Vagina (tissue), 2 donors: ENCODE measurements at places on chromosomes 16 and 17. TPM values are rescaled to one million over a fixed set of nuclear protein-coding genes. Genes with fewer than 3 reads are reported as not detected.

DNA sequence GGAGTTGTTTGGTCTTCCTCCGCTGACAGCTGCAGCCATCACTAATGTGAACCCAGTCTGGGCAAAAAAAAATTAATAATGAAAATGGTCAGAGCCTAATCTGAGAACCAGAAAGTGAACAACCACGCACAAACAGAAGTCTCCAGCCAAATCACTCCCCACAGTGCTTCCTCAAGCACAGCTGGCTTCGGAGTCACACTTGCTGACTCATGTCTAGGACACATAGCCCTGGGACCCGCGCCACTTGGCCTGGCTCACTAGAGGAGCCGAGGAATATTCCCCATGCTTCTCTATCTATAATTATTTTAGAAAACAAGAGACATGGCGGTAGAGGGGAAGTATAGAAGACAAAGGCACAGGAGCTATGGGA lies 109.1 kb downstream of the ZFHX3 start:
- DNase-seq: no peak

Gene TMEM114
- not detected for total RNA-seq

Gene INCA1
- total RNA-seq: 1.7 TPM

Gene NT5C3B
- total RNA-seq: 71.5 TPM

Gene TBC1D3H
- not detected for total RNA-seq

DNA sequence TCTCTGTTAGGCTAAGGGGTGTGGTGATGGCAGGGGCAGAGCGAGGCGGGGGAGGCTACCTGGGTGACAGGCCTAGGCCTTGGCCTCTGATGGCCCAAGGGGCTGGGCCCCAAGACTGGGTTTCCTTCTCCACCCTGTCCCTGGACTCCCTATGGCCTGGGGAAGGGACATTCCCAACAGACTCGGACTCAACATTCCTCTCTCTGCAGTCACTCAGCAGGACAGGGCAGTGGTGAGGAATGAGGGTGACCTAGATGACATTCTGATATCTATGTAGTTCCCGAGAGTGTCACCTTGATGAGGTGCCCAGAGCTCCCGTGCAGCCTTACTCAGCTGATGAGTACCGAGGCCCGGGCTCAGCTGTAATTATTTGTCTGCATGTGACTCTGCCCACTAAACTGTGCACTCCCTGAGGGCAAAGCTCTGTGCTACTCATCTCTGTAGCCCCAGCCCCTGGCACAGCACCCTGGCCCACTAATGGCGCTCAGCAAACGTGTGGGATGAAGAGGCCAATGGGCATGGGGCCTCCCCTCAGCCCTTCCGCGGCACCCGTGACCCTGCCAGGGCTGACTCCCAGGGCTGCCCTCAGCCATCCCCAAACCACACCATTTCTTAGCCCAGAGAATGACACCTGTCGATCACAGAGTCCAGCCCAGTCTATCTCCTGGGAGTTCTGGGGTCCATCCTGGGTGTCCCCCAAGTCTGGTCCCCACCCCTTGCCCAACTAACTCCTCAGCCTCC lies 2.2 kb downstream of the PLCD3 start:
- DNase-seq: no peak
